BE2C (cell line): ENCODE measurements at places on chromosomes 5 and 9.

GRCh38 chr9:68733021-68733405, 28.0 kb downstream of the PIP5K1B start:
- no peak for DNase-seq

DNA sequence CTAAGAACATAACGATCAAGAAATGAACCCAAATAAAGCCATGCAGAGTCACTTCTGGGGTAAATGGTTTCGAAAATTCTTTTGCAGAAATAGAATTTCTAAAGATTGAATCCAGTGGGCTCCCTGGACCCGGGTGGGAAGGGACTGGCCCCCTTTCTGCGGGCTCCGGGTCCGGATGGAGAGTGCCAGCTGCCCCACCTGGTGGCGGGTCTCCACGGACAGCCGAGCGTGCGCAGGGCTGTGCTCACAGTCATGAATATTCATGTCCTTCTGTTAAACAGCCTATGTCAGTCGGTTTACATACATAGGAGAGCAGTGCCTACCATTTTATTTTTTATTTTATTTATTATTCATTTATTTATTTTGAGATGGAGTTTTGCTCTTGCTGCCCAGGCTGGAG, 4.7 kb upstream of the PPP1R26 start:
- peak; percentile 77 for DNase-seq

DNA sequence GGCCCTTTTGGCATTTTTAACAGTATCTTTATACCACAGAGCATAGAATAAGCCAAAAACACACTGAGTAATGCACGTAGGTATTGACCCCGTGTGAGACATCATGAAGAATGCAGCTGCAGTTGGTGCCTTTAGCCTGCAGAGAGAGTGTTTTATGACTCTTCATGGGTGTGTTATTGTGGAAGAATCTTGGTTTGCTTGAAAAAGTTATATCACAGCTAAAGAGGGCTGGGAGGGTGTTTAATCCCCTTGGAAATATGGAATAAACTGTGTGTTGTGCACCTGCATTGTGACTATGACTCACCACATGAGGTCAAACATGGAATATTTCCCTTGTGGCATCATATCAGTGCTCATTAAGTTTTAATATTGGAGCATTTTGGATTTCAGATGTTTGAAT, 458.7 kb downstream of the CDH9 start:
- DNase-seq: no peak

DNA sequence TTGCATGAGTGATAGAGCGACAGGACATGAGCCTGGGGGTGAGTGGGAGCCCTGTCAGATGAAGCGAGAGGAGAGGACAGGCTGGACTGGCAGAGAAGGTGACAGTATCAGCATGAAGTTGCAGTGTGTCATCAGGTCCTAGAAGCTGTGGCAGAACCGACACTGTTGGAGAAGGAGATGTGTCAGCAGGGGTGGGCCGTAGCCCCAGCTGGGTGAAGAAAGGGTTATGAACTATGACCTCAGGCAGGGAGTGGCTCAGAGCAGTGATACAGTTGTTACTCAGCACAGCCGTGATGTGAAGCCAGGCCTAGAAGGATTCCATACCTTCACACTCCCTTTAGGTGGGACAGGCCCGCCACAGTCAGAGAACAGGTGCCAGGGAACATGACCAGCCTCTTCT, 7.6 kb downstream of the PCYOX1L start:
- DNase-seq: no peak

DNA sequence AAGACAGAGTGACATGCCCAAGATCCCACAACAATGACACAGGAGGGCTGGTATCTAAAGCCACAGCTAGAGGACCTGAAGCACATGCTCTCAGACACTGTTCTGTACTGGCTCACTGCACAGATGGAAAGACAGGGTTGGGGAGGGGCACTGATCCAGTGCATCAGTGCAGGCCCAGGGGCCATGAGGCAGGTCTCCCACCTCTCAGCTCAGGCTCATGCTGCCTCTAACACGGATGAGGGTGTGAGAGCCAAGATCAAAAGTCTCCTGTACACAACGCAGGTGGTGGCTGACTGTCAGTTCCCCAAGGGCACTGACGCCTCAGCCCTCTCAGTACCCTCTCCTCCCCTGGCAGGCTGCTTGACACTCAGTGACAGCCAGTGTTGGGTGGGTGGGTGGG, 10.9 kb downstream of the RAPGEF1 start:
- DNase-seq: peak; percentile 54

DNA sequence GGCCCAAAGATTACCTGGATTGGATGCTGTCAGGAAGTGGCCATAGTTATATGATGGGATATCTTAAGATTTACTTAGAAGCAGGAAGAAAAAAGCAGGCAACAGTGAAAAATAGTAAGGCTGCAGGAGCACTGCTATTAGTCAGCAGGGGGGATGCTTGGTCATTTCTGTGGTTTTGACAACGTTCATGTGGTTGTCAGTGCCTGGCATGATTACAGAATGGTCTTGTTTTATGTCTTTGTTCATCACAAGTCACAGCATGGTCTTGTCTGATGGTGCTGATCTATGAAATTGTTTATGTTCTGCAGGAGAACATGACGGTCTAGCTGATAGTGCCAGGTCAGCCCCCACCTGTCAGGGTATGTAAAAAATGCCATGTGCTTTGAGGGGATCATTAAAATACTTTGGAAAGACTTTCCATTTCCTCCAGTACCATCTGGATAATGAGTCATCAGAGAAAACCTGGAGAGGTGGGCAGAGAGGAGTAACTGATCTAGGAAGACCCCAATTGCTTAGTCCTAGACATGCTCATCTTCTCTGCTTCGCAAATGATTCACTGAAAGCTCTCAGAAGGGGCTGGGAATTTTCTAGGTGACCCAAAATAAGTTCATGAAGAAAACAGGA, 48.5 kb downstream of the PLGRKT start:
- DNase-seq: no peak

DNA sequence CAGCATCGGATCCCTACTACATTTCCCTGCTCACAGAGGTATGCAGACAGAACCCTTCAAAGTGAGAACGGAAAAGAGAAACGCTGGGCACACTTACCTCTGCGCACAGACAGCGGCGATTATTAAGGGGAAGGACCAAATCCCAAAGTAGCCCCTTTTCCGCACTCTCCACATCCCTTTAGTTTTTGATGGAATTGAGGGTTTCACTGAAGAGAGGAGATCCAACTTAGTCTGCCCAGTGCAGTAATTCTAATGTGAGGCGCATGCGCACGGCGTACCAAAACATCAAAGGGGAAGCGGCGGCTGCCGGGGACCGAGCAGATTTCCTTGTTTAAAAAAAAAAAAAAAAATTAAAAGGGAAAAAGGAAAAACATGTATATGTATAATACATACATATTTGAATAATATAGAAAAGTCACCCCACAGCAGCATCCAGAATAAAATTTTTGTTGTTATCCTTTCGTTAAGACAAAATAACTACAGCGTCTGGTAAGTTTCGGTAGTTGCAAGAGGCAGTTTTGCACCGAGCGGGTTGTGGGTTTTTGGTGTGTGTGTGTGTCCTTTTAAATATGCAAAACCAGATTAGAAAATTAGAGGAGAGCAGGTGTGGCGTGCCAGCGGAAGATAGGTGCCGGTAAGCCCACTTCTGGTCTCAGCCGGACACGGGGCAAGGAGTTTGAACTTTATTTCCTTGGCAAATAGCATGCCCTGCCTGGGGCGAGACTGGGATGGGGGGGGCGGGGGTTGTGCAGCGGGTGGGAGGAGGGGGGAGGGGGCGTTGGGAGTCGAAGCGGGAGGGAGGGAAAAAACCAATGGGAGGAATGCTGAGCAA, at the start of gene GABRB2:
TSS of gene GABRB2 (minus strand) at position 256 of the 832 bp plus-strand sequence. CDS start at position 174, 82 bp downstream.
- DNase-seq: peak; percentile 55

DNA sequence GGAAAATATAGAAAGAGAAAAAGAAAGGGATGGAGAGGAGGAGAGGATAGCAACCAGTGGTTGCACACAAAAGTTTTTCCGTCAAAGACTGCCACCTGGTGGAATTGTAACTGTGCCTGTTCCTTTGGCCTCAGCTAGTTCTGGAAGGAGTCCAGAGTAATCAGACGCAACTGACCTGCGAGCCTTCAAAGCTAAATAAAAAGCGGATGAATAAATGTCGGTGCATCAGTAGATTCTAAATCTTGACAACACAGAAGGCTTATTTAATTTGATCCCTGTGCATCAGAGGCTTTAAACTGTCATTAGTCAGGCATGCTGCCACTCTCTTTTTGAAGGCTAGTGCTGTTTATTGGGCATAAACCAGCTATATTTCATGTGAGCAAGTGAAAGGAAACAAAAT, 132.9 kb upstream of the ACO1 start:
- DNase-seq: peak; percentile 66

- no peak for DNase-seq
These were observed 6.1 kb downstream of the IL31RA start for GRCh38 chr5:55857247-55857640.

- DNase-seq: peak; percentile 31
These were observed 99.0 kb downstream of the GTF3C4 start for GRCh38 chr9:132768932-132769905.

GRCh38 chr5:61160497-61160896, 1.8 kb downstream of the SMIM15 start:
- DNase-seq: no peak

DNA sequence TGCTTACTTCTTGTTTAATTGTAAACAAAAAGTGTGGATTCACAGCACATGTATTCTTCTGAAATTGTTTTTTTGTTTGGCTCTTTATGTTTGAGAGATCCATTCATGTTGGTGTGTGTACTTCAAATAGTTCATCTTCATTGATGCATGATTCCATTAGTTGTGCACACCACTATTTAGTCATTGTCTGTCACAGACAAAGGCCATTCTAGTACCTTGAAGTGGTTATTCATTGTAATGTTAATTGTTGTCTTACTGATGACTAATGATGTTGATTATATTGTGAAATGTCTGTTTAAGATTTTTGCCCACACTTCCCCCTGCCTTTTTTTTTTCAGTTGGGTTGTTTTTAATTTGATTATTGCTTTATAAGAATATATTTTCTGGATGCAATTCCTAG, 391.3 kb downstream of the DIRAS2 start:
- DNase-seq: no peak

- DNase-seq: no peak
These were observed 129.8 kb downstream of the NXNL2 start for GRCh38 chr9:88664773-88665172.
